Renal cortex interstitium (tissue), 15 donors: ENCODE measurements at places on chromosomes 3 and 15. TPM values are rescaled to one million over a fixed set of nuclear protein-coding genes. Genes with fewer than 3 reads are reported as not detected.

GRCh38 chr3:185813205-185813604, 11.6 kb downstream of the IGF2BP2 start:
- no peak for DNase-seq

DNA sequence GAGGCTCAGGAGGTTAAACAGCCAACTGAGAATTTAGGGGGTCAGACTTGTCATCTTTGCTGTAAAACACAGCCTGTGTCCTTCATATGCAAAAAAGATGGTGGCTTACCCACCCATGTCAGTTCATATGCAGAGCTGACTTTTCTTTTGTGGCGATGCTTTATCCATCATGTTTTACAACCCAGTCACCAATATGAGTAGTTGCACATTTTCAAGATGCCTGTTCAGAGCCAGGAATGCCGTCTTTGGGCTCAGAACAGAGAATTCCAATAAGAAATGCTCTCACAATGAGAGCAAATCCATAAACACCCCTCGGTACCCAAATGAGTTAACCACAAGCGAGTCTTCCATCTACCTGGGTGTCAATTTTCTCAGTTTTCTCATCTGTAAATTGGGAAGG, 83.6 kb downstream of the TIGIT start:
- no peak for DNase-seq

- DNase-seq, result peak; percentile 82
Observed at GRCh38 chr15:48645558-48646330, at the start of gene FBN1. FBN1 (minus strand) TSS chr15:48645709; CDS start chr15:48644769, 940 bp downstream.

- DNase-seq, result no peak
Observed at GRCh38 chr3:13487403-13487802, 7.3 kb downstream of the HDAC11 start.

The LSM3 gene
- 14.5 TPM for polyA plus RNA-seq

The A4GNT gene
- polyA plus RNA-seq, result 1.00 TPM

The SLC6A11 gene
- polyA plus RNA-seq, result 0.24 TPM
